Urothelium cell line (cell line): ENCODE measurements at places on chromosomes 5 and 9.

DNA sequence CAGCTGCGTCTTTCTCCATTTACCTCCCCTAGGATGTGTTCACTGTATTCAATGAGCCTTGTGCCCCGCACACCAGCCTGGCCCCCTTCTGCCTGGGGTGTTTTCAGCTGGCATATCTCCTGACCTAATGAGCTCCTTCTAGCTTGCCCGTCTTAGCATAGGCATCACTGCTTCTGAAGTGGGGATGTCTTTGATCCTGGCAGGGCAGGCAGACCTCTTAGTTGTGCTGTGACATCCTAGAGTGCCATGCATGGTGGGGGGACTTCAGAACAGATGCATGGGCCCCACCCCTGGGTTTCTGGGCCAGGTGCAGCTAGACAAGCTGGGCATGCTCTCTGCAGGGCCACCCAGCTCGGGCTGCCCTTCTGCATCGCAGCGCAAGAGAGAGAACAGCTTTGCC, 172.7 kb downstream of the GADD45G start:
- DNase-seq: no peak

DNA sequence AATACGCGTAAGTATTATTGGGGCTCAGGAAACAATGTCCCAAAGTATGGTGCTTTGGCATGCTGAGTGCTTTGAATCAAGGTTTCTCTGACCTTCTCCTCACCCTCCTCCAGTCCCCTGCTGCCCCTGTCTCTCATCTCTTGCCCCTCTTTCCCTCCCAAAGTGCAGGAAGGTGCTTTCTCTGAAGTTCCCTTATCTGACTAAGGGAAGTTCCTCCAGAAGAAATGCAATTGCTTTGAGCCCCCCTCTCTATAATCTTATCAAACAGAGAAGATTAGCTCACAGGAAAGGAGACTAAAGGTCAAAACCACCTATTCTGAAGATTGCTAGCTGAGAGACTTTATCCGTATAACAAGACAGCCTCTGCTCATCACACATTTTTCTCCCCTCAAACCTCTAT, 288.1 kb downstream of the ARL15 start:
- DNase-seq: no peak

DNA sequence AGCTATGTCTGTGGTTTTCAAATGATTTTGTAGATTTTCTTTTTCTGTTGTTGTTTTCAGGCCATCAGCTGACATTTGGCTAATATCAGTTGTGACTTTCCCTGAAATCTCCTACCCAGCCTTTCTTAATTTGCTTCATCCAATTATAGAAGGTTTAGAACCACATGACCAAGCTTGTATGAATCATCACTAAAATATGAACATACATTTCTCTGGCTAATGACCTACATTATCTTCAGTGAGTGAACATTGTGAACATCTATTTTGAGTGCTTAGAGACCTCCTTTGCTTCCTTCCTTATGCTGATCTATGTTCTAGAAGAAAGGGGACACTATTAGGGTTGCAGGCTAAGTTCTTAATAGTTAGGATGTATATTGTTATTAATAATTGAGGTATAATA, 532.5 kb downstream of the RAB3C start:
- DNase-seq: no peak

DNA sequence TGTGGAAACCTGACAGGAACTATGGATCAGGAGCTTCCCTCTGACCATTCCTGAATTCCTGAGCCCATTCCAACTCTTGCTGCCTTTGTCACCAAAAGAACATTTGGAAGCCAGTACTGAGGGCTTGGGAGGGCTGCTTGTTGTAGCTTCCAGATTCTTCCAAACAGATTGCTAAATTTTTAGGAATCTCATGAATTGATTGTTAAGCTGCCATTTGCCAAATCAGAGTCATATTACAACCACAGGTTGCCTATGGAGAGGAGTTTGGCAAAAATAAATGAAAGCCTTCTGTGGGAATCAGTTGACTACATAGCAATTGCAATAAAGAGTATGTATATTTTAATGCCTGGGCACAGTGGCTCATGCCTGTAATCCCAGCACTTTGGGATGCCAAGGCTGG, 39.2 kb upstream of the SLC28A3 start:
- no peak for DNase-seq

DNA sequence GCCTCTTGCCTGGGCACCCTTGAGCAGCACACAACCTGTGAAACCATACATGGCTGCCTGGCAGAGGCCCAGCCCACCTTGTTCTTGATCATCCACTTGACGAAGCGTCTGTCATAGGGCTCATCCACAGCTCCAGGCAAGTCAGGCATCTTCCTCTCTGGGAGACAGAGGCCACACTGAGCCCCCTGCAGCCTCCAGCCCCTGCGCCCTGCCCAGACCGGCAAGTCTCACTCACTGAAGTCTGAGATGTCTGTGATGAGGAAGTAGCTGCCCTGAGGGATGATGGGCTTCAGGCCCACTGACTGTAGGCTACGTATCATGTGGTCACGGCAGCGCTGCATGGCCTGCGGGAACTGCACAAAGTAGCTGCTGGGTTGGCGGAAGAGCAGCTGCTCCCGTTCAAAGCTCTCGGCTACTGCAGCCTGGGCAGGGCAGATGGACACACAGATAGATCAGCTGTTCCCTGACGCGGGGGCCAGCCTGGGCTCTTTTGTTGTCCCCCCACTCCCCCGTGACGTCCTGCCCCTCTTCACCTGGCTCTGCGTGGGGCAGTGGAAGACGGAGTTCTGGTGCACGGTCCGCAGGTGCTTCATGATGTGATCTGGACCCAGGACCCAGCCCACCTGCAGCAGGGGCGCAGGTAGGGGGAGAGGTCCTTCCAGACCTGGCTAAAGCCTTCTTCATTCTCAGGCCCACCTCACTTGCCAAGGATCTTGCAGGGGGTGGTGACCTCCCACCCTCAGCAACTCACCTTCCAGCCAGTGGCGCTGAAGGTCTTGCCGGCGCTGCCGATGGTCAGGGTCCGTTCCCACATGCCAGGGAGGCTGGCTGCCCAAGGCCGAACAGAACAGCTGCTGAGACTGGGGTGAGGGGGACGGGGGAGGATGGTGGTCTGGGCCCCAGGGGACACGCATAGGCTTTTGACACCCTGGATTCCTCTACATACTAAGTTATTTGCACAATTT, 5.9 kb upstream of the SPOUT1 start:
- DNase-seq: no peak

GRCh38 chr9:114771889-114772288, 34.0 kb downstream of the TNFSF15 start:
- DNase-seq: no peak

GRCh38 chr5:135810188-135810943, 24.1 kb upstream of the SLC25A48 start:
- no peak for DNase-seq

DNA sequence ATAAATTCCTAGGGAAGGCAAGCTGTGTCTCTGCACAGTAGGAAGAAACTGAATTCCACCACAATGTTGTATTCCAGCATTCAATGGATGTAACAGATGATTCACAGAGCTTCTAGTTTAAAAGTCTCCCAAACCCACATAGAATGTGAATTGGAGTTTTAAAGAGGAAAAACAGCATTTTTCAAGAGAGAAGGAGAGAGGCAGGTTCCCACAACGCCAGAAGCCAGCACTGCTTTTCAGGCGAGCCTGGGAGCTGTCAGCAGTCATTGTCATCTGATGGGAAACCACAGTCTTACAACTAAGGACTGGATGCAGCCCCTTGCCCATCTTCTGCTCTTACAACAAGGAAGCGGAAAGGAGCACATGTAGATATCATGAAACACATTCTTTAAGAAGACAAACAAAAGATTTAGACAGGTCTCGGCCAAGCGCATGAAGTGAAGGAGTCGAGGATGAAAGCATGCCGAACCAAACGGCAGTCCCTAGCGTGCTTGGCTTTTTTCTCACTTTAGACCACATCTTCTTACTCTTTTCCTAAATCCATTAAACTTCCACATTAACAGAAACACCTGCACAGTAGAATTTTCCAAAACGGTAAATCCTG, 638 bp downstream of the DIRAS2 start:
- no peak for DNase-seq

GRCh38 chr5:166942948-166943347, 1348.5 kb upstream of the WWC1 start:
- no peak for DNase-seq

DNA sequence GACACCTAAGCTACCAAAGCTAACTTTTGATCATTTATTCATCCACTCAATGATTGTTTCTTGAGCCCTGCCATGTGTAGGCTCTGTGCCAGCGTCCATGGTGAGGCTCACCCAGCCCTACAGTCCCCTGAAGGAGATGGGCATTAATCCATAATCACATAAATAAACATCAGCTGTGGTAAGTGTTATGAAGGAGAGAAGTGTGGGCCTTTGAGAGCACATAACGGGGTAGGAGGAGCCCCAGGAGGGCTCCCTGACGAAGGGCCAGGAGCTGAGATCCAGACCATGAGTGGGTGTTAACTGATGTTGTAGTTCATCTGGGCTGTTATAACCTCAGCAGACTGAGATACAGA, 53.9 kb upstream of the AFAP1L1 start:
- no peak for DNase-seq

DNA sequence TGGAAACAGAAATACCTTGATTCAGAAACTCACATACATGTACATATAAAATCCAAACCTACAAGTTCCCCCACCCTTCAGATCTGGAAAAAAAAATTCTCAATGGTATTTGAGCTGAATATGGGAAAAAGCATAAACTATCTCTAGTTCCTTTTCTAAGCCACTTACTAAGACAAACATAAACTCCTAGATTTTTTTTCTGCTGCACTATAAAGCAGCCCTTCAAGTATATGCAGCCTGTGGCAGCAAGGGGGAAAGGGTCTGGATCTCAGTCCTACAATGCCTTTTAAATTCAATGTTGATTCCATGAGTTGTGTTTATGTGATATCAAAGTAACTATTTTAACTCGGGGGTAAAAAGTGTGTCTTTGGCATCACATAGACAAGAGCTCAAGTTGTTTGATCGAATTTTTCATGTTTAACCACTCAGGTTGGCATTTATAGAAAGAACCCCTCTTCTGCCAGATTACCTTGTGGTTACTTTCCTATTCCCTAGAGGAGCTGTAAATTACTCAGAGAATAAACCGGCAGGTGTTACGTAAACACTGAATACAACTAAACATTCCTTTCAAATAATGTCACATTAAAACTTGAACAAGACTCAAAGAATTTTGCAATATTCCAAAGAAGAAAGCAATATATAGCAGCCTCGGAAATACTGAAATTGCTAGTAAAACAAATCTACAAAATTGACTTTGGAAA, 91.8 kb upstream of the FER start:
- peak; percentile 58 for DNase-seq

DNA sequence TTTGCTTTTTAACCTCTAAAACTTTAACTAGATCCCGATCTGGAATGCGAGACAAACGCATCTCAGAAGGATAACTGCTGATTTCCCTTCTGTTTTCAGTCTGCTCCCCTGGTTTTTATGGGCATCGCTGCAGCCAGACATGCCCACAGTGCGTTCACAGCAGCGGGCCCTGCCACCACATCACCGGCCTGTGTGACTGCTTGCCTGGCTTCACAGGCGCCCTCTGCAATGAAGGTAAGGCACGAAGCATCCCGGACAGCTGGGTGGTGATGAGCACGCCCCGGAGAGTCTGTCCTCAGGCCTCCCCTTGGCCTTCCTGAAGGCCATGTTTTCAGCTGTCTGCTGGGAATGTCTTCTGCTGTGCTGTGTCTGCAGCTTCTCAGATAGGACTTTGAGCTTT, 82.9 kb upstream of the PRRC1 start:
- no peak for DNase-seq

- DNase-seq: no peak
Observed at GRCh38 chr5:120808606-120809005, 344.5 kb downstream of the PRR16 start.

DNA sequence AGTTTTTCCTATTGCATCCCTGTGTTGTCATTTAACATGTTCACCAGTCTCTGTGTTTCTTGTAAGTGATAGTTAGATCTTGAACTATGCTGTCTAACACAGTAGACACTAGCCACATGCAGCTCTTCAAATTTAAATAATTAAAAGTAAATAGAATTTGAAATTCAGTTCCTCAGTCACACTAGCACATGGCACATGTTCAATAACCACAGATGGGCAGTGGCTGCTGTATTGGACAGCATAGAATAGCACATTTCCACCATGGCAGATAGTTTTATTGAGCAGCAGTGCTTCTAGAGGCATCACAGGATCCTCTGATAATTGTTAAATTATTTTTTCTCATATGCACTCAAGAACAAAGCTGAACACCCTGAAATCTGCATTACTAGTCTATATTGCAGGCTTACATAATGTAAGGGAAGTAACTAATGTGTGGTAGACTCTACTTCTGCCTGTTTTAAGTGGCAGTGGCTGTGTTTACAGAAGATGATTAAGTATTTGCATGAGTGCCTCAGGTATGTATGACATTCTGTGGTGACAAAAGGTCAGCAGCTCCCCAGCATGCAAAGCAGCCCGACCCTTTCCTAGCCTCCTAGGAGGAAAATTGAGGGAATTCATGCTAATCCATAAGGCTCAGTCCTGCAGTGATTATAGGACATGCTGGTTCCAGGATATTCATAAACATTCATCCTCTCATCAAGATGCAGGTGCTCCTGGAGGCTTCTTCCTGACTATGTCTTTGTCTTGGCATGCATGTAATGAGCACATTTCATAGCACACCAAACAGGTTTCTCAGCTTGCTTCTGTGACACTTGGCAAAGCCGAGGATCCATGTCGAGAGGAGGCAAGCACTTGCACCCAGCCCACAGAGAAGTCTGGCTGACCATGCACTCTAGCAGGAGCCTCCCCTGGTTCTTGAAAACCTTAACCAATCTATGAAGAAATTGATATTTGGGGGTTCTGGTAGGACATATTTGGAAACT, 45.5 kb downstream of the SH3RF2 start:
- DNase-seq: no peak

DNA sequence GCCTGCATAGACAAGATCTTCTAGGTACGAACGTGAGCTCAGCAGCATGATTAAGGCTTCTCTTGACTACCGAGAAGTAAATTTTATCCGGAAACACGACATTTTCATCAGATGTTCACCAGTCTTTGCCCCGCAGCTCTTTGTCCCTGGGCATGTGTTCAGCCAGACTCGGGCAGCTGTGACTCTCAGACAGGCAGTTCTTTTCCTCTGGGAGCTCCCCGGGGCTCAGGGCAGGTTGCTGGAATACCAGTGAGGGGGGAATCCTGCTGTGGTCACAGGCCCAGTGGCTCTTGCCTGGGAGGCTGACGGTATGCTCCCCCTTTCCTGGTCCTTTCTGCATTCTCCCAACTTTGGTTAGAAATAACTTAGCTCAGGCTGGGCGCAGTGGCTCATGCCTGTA, 186.1 kb downstream of the GNA14 start:
- DNase-seq: no peak

GRCh38 chr5:45793638-45794532, 97.7 kb upstream of the HCN1 start:
- peak; percentile 70 for DNase-seq

GRCh38 chr5:33867241-33867640, 24.5 kb downstream of the ADAMTS12 start:
- no peak for DNase-seq
